RWPE1 (cell line): ENCODE measurements at places on chromosomes 5 and 9.

- DNase-seq: no peak
These were observed 32.5 kb upstream of the ALDOB start for GRCh38 chr9:101468116-101468515.

GRCh38 chr5:13186177-13186576 is 758.3 kb downstream of the DNAH5 start:
- DNase-seq: no peak

DNA sequence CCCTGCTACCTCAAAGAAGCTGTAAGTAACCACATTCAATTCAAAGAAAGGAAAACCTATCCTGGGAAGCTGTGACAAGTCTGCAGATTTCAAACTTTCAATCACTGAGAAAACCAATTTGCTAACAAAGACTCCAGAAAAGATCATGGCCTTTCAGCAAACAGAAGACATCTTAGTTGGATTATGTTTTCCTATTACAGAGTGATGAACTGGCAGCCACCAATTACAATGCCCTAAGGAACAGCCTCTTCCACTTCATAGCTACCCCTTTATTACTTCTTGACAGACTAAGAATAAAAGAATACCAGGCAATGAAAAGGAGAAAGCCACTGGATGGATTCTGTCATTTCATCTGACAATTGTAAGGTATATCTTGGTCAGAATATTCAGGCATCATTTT is 128.2 kb upstream of the RASEF start:
- DNase-seq: no peak

DNA sequence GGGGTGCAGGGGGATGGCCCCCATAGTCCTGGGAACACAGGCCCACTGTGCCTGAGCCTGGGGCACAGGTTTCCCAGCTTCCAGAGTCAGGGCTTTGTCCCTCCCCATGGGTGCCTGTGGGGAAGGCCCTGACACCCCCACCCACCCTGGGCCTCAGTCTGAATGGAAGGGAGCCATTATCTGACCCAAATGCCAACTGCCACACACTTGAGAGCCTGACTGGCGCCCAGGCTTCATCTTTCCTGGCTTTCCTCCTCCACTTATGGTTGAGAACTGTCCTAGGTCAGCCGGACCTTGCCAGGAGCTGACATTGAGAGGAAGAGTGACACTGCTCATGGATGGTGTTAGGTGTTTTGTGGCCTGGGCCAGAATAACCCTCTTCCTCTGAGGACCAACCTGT is 24.0 kb downstream of the SH3PXD2B start:
- no peak for DNase-seq

DNA sequence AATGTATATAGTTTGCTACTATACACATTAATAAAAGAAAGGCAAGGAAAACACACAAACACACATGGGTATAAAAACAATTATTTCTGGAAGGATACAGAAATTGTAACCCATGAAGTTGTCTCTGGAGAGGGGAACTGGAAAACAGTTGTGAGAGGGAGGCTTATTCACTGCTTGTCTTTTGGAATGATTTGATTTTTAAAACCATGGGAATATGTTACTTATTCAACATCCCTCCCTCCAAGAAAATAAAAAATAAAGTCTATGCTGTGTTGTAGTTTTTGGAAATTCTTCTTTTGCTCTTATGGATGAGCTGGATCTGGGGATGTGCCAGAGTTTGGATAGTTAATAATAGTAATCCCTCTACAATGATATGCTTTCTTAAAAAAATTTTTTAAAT is 6.0 kb upstream of the C1QTNF2 start:
- no peak for DNase-seq

DNA sequence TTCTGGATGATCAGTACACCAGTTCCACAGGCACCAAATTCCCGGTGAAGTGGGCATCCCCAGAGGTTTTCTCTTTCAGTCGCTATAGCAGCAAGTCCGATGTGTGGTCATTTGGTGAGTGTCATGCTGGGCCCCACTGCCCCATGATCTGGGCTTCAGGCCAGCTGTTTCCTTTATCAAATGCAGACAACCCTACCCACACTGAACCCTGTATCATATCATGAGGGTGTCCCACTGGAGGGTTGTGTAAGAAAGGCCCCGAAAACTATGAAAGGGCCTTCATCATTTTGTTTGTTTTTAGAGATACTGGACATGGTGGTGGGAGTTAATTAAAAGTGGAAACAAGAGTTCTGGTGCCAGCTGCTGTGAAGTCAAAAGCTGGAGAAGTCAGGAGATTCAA is 20.0 kb upstream of the CYFIP2 start:
- DNase-seq: no peak

DNA sequence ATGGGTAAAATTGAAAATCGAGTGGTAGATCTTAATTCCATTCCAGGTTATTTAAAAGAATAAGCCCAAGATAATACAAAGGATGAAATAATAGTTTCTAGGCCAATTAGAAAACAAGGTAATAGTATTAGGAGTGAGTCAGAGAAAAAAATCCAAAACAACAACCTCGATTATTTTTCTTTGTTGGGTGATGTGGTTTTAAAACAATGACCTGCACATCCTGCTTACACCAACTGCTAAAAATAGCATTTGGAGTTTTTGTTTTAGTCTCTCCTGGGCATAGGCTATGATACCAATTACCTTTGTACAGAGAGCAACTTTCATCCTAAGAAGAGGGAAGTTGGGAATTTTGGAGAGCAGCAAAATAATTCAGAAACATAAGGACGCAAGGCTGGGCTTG is 101.7 kb upstream of the MYO10 start:
- DNase-seq: no peak

DNA sequence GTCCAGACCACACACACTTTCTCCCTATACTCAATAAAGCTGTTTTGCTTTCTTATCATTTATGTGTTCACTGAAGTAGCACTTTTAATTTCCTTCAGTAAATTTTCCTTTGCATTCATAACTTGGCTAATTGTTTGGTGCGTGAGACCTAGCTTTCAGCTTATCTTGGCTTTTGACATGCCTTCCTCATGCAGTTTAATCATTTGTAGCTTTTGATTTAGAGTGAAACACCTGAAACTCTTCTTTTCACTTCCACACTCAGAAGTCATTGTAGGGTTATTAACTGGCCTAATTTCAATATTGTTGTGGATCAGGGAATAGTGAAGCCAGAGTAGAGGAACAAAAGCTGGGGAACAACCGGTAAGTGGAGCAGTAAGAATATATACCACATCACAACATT is 114.7 kb downstream of the ST8SIA4 start:
- no peak for DNase-seq

DNA sequence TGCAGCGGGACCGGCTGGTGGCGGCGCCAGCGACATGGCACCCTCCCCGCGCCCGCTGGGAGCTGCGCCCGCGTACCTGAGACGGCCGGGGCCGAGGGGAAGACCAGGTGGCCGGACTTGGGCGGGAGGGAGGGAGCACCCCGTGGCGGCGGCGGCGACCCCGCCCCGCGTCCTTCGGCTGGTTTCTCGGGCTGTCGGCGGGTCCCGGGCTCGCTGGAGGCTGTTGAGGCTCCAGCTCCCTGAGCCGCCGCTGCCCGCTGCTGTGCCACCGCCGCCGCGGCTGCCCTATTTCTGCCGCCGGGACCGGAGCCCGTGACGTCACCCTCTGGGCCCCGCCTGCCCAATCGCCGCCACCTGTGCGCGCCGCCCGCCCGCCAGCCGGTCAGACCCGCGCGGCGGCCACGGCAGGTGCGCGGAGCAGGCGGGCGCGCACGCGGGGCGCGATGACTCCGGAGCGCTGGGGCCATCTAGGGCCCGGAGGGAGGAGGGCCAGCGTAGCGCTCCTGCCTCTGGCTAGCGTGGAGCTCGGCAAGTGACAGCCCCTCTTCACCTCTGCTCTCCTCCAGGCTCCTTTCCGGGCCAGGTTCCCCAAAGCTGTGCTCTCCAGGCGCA is at the start of gene FSTL4:
Gene FSTL4, minus strand, starts transcription at position 293 of the 612 bp plus-strand sequence.
- DNase-seq: peak; percentile 55

GRCh38 chr9:36964791-36965190 is 69.3 kb downstream of the PAX5 start:
- no peak for DNase-seq

DNA sequence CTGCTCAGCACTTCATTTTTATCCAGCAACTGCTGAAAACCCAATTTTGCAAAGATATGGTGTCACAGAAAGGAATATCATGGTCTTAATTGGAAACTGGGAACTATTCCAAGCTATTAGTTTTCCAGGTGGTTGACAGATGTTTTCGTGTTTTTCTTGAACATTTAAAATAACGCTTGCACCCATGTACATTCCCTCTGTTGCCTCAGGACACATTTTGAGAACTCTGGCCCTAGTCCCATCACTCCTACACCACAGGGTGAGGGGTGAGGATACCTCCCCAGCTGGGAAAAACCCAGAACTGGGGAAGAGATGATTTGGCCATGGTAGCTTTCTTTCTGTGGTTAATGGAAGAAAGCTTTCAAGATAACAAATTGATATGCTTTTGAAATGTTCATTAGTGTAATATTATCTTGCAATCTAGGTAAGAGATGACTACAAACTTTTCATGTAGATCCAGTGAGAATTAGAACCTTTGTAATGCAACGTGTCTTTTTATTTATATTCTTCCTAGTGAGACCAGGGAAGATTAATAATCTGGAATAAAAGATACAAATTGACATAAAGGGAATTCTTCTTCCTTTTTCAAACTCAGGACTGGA is 627.0 kb downstream of the RAB3C start:
- no peak for DNase-seq

- no peak for DNase-seq
These were observed 85.7 kb downstream of the PTPDC1 start for GRCh38 chr9:94169968-94170367.

- DNase-seq: no peak
These were observed 503 bp upstream of the GDNF start for GRCh38 chr5:37840053-37841034.

DNA sequence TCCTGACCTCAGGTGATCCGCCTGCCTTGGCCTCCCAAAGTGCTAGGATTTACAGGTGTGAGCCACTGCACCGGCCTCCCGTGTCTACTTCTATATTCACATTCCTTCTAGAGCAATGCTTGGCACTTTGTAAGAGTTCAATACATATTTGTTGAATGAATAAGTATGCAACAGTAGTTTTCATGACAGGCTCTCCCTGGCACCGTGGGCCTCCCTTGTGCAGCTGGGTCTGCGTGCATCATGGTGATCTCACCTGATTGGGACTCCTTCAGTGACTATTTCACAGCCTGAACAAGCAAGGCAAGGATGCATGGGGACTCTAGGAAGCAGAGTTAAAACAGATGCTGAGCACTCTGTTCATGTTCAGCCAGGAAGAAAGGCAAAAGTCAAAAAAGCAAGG is 6.8 kb upstream of the ZBTB34 start:
- DNase-seq: peak; percentile 42

GRCh38 chr5:143537056-143537455 is 133.6 kb upstream of the NR3C1 start:
- DNase-seq: no peak

DNA sequence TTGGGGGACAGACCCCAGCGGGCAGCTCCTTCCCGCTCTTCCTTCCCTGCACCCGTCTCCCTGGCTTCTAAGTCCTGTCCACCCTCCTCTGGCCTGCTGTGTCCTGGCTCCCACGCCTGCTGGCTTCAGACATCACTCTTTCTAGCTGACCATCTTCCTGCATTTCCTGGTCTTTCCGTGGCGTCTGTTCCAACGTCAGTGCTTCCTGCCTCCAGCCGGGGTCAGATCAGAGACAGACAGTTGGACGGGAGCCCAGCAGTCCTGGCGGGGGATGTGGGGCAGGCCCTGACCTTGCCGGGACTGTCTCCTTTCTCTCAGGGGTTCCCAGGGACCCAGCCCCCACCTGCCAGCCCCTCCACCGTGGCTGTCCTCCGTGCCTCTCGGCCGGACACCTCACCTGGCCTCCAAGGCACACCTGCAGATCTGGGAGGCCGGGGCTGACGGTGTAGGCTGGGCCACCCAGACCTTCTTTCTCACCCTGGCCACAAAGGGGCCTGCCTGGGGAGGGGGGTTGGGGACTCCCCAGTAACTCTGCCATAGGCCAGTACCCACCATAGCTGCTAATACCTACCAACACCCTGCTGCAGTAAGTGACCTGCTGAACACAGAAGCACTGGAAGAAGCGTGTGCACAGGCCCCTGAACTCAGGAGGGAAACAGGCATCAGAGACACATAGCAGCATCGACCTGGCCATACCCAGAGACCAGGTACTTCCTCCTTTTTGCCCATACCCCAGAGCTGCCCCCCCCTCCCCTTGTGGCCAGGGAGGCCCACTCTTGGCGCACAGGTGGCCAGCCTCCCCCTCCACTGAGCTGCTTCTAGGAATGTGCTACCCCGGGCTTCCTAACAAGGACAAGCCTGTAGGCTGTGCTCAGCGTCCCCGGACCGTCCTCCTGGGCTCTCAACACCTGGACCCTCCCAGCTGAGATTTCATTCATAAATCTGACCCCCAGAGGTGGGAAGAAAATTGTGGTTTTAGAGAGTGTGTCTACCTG is 5.1 kb downstream of the NRARP start:
- DNase-seq: no peak

GRCh38 chr5:98455665-98456064 is 317.8 kb upstream of the RGMB start:
- no peak for DNase-seq

GRCh38 chr5:78411586-78411985 is 51.2 kb downstream of the SCAMP1 start:
- no peak for DNase-seq

DNA sequence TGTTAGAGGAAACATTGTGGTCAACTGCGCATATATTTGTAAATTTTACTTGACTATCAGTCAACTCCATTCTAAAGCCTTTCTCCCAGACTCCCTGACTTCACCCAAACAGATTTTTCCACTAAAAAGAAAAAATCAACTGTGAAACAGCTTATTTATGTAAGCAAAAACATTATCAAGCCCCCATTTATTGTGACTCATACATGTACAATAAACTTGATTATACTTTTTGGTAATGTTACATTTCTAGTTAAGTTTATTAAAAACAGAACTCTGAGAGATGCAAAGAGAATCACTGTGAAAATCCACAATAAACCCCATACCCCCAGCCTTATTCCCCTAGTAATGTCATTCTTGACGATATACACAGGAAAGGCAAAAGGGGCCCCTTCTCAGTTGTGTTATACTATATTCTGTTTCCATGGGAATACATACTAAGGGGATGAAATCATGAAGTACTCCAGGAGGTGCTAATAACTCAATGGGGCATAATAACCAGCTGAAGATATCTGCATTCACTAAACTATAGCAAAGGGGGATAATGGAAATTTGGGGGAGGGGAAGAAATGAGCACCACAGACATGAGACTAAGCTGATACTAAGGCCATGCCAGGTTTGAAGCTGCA is 616.0 kb downstream of the ACTL7B start:
- no peak for DNase-seq
